ENCODE measurements at places on chromosomes 13 and 19.

DNA sequence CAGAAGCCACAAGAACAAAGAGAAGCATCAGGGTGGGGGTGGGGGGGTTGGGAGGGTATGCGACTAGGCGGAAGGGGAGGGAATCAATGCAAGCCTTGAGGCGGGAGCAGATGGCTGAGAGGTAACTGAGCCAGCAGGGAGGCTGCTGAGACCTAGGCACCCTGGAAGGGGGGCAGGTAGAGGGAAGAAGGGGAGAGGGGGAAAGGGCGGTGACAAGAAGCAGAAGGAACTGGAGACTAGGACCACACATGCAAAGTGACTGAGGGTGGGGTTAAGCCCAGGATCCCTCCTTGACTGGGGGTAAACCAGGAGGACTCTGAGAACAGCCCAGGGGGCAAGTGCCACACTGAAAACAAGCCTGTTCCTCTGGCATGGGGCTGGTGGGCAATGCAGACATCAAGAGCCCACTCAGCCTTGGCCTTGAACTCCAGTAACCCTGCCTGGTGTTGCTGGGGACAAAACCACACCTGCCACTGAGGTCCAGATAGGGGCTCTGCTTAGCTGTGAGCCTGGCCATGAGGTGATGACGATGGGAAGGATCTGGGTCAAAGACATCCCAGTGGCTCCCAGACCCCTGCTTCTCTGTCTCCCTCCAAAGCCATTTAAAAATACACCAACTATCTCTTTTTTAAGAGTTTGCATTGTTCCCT, 20.3 kb downstream of the OPA3 start:
- no peak for DNase-seq

GRCh38 chr13:111338841-111339240, 18.4 kb downstream of the TEX29 start:
- DNase-seq = no peak

- peak; percentile 59 for DNase-seq
Observed at GRCh38 chr13:31686670-31687425, 52.5 kb upstream of the RXFP2 start.

GRCh38 chr13:101941095-101941783, 460.6 kb downstream of the FGF14 start:
- DNase-seq = peak; percentile 3

DNA sequence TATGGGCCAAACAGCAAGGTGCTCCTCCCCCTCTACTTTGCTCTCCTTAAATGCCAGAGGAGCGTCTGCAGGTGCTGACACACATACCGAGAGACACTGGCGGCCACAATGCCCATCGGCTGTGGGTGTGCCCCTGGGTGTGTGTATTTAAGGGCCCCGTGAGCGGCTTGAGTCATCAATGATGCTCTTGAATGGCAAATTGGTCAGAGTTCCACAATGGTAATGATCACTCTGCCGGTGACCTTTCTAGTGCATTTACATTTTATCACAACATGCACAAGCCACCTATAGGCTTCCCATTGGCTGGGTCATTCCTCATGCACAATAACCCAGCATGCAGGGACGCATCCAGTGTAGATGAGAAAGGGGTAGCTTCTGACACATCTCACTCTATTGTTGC, 124.8 kb downstream of the ZNF536 start:
- no peak for DNase-seq

DNA sequence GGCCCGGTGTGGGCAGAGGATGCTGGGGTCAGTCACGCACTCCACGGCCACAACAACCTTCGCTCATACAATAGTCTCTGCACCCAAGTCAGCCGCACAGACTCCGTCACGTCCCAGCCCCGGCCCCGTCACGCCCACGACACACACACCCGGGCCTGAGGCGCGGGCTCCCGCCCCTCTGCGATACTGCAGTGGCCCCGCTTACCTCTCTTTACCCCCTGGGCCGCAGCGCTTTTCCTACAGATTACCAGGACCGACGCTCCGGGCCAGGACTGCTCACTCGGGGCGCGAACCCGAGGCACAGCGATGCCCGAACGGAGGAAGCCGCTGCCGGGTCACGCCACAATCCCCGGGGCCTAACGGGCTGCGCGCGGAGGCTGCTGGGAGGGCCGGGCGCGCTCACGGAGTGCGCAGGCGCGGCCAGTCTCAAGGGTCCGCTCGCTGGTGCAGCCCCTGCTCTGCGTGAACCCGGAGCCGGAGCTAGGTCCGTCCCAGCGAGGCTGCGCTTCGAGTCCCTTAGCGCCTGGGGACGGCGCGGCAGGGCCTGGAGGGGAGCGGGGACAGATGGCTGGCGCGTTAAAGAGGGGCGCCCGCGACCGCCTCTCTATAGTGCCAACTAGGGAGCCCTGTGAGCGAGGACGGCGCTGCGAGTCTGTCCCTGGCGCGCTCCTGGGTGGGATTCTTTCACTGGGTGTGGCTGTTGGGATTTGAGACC, at the start of gene ZFP82:
Gene ZFP82 (minus strand): TSS at position 358 of the 715 bp plus-strand sequence. CDS start 8,855 bp downstream, outside the sequence.
- DNase-seq = peak; percentile 85

DNA sequence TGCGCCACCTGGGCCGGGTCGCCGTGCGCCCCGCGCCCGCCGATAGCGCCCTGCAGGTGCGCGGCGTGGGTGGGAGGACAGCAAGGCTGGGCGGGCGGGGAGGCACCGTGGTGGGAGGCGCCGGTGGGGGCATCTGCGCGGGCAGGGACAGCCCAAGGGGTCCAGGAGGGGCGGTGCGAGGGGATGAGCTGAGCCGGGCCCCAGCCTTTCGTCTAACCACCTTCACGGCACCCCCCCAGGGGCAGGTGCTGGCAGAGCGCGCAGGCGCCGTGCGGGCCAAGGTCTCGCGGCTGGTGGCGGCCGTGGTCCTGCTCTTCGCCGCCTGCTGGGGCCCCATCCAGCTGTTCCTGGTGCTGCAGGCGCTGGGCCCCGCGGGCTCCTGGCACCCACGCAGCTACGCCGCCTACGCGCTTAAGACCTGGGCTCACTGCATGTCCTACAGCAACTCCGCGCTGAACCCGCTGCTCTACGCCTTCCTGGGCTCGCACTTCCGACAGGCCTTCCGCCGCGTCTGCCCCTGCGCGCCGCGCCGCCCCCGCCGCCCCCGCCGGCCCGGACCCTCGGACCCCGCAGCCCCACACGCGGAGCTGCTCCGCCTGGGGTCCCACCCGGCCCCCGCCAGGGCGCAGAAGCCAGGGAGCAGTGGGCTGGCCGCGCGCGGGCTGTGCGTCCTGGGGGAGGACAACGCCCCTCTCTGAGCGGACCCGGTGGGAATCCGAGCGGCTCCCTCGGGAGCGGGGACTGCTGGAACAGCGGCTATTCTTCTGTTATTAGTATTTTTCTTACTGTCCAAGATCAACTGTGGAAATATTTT, 3.1 kb downstream of the KISS1R start:
- no peak for DNase-seq

DNA sequence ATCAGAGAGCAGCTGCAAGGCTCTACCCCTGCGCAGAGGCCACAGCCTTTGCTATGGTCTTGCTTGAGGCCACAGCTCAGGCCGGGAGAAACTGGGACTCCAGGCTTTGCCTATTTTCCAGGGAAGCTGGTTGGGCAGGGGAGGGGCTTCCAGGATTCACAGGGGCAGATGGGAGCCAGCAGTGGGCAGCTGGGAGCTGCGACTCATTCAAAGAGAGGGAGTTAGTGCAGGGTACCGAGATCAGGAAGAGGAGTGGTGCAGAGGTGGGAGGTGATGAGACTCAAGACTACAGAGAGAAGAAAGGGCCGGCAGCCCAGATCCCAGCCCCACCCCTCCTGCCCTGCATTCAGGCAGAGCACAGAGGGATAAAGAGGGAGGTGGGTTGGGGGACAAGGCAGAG, 12.1 kb downstream of the ADGRE5 start:
- no peak for DNase-seq

DNA sequence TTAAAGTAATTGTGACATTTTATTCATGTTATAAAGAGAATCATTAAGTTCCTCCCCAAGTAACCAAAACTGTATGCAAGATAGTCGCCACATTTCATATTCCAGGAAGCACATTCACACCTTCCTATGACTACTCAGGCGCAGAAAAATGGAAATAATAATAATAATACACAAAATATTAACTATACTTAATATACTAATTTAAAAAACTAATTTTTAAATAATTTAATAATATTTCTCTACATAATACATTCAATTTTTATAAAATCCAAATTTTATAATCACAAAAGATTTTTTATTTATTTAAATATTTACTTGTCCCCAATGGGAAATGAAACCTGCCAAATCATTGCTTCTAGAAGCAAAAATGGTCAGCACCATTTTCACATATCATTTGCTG, 797.4 kb upstream of the GPC6 start:
- DNase-seq = no peak

Data from fibroblast of skin of right biceps (primary cell).